Midbrain (tissue), 1 donor: ENCODE measurements at places on chromosomes 16 and 17.

DNA sequence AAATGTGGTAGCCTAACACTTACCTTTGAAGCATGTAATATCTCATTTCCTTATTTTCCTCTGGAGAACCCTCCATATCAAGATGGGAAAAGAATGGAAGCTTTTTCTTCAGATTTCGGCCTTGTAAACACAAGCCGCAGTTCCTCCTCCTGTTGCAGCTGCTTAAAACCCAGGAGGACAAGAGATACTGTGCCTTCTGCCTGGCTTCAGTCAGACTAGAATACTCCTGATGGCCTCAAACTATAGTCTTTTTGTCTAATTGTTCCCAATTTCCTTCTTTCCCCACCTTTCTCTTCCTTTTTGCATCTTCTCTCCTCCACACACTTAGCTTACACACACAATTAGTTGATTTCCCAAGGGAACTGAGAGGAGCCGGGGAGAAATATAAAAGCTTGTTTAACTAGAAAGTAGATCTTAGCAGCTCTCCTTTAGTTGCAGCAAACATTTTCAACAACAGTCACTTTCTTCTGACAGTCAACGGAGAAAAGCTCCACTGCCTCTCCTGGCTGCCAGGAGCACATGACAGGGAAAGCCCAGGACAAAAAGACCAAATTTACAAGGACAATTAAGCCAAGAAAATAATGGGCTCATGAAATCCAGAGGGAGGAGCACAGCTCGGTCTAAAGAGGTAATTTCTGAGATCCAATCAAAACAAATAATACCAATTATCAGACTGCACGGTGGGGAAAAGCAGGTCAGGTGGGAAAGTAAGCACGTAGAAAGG, 76.4 kb upstream of the C17orf78 start:
- DNase-seq = peak; percentile 50

- DNase-seq = peak; percentile 39
Observed at GRCh38 chr17:412211-413015, 59.8 kb upstream of the RPH3AL start.

DNA sequence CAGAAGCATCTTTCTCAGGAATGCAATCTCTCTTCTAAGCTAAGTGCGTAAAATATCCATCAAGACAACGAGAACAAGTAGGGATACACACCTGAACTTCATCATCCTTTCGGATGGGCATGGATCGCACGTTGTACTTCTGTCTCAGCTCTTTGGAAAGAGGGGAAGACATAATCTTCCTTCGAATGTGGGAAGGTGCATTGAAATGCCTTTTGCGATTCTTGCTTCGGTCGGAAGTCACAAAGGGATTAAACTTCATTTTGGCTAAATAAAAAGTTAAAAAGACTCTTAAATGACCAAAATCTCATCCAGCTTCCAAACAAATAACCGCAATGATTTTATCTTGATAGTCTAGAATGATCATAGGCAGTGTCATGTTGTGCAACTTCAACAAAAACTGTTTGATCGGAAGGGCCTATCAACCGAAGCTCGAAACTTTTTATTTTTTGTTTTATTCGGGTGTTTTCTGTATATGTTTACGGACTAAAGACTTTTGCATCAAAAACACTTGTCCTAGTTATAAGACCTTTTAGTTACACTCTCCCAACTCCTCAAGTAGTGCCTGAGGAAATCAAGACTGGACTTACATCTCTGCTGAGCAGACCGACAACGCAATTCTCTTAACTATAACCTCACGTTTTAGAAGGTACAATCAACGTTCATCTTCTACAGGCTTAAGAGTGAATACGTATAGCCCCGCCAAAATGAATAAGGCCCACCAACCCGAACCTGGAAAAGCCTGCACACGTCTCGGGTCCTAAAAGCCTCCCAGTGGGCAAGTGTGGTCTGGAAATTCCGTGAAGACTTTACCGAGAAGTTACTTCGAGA, 727 bp downstream of the RPL26 start:
- DNase-seq = no peak

DNA sequence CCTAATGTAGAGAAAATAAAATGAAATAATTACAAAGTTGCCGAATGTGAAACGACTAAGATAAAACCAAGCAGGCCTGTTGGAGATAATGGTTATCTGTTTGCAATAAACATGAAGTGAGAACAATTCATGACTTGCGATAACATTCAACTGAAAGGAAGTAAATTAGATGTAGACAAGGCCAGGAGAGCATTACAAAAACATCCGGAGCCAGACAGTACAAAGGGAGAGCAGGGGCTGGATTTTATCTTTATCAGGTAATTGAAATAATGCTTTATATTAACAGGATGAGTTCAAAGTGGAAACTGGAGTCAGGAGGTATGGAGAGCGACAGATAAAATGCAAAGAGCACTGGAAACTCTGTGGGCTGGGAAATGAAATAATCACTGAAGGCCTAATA, 265.6 kb upstream of the GOT2 start:
- DNase-seq = no peak

DNA sequence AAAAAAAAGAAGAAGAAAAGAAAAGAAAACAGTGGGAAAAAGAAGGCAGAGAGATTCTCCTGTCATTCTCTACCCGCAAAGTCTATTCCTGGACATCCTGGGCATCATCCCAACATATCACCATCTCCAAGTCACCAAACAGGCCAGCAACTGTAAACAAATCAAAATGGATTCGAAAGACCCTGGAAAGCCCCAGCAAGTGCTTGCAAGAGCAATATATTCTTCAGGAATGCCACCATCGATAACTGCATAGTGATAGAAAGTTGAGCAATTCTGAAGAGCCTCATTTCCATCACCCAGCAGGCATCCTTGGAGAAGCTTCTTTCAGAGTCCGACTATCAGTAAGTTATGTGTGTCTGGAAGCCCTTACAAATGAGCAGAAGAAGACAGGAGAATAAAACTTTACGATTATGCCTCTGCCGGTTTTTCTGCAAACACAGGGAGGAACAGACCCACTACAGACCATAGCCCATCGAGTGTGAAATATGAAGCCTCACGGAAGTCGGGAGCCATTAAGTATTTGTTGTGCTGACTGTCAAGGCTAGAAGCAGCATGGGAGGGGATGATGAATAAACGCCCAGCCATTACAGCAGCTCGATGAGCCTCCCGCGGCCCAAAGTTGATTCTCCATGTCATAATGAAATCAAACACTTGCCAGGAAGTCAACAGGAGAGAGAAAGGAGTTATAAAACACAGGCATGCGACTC, 64.5 kb upstream of the SEC14L1 start:
- no peak for DNase-seq
